A549 (cell line): ENCODE measurements at places on chromosomes 2 and 18. TPM values are rescaled to one million over a fixed set of nuclear protein-coding genes. Genes with fewer than 3 reads are reported as not detected.

- DNase-seq, result peak; percentile 69
Observed at GRCh38 chr2:26769089-26769761, 5.1 kb downstream of the SLC35F6 start.

DOCK10 gene
- 35.6 to 43.0 TPM (median 42.2 TPM) in 3 replicates for polyA plus RNA-seq

GRCh38 chr2:132937629-132938028, 267.6 kb upstream of the LYPD1 start:
- no peak for DNase-seq

- DNase-seq, result no peak
Observed at GRCh38 chr18:39960550-39960949, 1994.5 kb upstream of the PIK3C3 start.
